ENCODE measurements at places on chromosomes 5 and 9.
A peak's percentile ranks its signal among the peaks of the same experiment; 100 is the strongest.

DNA sequence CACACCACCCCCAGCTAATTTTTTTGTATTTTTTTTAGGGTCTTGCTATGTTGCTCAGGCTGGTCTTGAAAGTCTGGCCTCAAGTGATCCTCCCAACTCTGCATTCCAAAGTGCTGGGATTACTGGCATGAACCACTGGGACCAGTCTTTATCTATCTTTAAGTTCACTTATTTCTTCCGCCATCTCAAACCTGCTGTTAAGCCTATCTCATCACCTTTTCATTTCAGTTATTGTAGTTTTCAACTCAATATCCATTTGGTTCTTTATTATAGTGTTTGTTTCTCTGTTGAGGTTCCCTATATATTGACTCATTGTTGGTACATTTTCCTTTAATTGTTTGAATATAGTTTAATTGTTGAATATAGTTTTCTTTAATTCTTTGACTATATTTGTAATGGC is 48.1 kb downstream of the GALNT12 start:
- DNase-seq, result no peak

DNA sequence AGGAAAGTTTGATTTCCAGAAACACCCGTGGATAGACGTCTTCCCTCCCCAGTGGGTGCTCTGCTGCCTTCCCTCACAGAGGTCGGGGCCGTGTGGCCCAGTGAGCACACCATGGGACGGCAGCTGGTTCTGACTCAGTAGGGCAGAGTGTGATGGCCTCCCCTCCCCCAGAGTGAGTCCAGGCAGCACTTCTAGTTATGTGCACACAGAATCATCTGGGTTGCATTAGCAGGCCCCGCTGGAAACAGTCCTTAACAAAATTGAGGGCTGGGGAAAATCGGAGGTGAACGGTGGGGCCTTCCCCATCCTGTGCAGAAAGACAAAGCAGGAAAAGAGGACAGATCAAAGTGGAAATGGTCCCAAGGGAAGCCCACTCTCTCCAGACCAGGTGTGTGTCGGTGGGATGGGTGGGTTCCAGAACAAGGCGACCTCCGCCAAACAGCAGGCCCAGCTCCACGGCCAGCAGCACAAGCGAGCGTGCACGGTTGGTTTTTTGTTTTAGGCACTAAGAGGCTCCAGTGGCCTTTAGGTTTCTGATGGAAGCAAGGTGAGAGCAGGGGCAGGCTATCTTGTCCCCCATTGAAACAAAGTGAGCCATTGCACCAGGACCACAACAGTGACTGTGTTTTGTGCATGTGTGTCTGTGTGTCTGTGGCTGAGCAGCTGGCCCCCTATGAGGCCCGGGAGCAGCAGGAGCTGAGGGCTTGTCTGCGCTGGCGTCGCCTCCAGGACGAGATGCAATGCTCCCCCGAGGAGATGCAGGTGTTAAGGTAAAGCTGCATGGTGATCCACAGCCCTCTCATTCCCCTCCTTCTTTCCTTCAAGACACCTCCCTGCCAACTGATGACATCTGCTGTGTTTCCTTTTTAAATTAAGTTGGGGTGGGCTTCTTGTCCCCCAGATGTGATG is 201.5 kb downstream of the AOPEP start:
- no peak for DNase-seq

DNA sequence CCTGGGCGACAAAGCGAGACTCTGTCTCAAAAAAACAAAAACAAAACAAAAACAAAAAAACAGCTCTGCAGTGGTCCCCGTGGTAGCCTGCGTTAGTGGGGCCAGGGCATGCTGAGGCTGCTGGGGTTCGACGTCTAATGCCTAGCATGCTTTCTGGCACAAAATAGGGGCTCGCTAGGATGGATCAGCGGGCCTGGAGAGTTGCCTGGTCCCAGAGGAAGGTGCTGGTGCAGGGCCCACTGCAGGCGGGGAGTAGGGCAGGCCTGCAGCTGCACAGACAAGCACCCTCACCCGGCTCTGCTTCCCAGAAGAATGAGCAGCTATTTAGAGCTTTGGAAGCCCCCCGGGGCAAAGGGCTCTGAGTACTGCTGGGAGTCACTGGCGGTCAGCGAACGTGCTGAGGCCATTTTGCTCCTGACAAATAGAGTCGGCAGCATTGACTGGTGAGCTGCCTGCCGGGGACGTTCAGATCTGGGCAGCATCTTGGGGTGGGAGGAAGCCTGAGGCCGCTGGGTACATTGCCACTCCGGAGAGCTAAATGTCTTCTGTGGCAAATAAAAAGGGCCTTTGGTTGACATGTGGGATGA is 126.7 kb downstream of the OLFM1 start:
- no peak for DNase-seq

DNA sequence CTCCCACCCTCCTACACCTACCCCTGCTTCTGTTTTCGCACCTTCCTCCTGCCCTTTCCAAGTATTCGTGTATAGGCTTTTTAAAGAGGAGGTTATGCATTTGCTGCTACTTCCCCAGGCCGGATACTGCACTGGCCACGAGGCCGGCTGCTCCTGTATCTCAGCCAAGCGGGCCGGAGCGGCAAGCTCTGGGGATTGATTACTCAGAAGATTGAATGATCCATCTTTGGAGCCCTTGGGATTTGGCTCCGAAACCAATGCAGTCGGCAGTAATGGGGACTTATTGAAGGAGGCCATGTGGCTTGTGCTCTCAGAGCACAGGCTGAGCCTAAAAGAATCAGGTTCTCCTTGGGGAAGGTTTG is 405.3 kb downstream of the TLE4 start:
- DNase-seq, result no peak

- no peak for DNase-seq
Observed at GRCh38 chr9:110590816-110591215, 11.3 kb upstream of the SVEP1 start.

DNA sequence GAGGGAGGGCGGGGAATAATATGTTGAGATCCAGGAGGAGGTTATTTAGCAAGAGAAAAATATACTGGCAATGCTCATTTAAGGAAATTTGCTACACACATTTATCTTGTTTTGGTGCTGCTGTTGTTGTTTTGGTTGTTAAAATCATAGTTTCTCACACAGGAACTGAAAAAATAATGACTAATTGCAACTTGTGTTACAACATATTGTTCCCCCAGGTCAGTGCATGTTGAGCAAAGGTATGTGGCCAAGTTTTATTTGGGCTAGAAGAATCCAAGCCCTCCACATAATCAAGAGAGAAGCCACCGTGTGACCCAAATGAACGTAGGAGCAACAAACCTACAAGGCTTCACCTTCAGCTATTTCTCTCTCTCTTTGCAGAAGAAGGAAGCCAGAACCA is 220.3 kb upstream of the DAPK1 start:
- DNase-seq, result no peak

DNA sequence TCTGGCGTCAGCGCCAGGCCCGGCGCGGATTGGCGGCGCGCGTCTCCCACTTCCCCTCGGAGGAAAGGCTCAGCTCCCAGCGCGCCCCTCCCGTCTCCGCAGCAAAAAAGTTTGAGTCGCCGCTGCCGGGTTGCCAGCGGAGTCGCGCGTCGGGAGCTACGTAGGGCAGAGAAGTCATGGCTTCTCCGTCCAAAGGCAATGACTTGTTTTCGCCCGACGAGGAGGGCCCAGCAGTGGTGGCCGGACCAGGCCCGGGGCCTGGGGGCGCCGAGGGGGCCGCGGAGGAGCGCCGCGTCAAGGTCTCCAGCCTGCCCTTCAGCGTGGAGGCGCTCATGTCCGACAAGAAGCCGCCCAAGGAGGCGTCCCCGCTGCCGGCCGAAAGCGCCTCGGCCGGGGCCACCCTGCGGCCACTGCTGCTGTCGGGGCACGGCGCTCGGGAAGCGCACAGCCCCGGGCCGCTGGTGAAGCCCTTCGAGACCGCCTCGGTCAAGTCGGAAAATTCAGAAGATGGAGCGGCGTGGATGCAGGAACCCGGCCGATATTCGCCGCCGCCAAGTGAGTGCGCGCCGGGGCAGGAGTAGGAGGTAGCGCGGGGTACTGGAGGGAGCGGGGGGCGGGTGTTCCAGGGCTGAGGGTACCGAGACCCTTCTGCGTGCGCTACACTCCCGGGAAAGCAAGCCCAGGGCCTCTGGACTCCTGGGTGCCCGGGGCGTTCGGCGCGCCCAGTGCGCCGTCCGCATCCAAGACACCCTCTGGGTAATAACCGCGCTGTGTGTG is at the start of gene MSX2:
Gene MSX2, plus strand, starts transcription at position 99 of the 777 bp plus-strand sequence. Its CDS starts 78 bp downstream, at position 177.
- DNase-seq, result peak; percentile 18

GRCh38 chr9:104826911-104827310 is 63.0 kb downstream of the NIPSNAP3B start:
- DNase-seq, result no peak

DNA sequence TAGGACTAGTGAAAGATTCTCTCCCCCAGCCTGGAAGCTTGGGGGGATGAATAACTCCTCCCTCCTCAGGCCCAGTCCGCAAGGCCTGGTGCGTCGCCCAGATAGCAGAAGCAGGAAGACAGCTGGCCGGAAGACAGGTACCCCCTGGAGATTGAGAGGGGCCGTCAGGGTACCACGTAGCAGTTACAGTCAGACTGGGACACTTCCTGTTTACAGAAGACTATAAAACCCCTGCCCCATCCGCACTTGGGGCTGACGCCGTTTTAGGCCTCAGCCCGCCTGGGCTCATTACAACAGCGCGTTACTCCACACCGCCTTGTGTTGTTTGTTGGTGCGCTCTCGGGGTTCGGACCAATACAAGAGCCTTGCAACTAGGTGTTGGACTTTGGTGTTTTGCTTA is 15.4 kb downstream of the SEMA6A start:
- DNase-seq, result no peak

DNA sequence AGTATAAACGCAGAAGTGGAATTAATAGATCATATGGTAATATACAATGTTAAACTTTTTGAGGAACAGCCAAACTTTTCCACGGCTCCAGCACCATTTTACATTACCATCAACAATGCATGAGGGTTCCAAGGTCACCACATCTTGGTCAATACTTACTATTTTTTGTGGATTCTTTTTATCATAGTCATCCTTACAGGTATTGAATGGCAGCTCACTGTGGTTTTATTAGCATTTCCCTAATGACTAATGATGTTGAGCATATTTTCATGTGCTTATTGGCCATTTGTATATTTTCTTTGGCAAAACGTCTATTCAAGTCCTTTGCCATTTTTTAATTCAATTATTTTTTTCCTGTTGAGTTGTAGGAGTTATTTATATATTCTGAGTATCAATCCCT is 14.1 kb upstream of the RAPGEF6 start:
- DNase-seq, result no peak
